ENCODE measurements at places on chromosomes 4 and X.

GRCh38 chr4:10342866-10343265 lies 114.4 kb downstream of the ZNF518B start:
- no peak for DNase-seq

GRCh38 chrX:72114807-72115206 lies 16.9 kb downstream of the RTL5 start:
- DNase-seq = no peak

- DNase-seq = peak; percentile 52
Observed at GRCh38 chr4:88573995-88574394, 18.3 kb upstream of the HERC3 start.

GRCh38 chr4:108371282-108371681 lies 202.6 kb upstream of the LEF1 start:
- DNase-seq = no peak

DNA sequence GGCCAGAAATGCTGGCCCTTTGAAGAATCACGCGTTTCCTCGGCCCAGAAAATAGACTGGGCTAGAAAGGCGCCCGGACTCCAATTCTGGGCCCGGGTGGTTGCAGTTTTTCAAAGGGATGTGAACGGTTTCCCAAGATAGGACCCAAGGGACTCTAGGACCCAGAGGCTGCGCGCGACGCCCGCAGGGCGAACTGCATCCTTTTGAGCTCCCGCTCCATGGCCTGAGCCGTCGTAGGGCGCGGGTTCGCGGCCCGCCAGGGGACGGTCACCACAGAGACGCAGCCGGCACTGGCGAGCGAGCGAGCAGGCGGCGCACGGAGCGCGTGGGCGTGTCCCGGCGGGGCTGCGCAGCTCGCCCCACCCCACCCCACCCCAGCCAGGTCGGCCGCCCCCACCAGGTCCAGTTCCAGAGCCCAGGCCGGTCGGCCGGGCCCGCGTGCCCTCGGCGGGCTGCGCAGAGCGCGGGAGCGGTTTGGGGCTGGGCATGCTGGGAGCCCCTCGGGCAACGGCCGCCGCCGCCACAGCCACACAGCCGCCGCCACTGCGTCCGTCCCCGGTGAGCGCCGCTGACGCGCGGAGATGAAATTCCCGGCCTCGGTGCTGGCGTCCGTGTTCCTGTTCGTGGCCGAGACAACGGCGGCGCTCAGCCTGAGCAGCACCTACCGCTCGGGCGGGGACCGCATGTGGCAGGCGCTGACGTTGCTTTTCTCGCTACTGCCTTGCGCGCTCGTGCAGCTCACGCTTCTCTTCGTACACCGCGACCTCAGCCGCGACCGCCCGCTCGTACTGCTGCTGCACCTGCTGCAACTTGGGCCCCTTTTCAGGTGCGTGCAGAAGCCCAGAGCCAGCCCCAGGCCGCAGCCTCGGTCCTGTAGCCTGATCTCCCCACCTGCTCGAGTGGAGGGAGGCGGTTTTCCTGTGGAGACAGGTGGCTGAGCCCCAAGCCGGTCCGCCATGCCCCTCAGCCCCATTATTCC lies at the start of gene XK:
Gene XK, plus strand, starts transcription at position 411 of the 979 bp plus-strand sequence. Its CDS starts 171 bp downstream, at position 582.
- peak; percentile 53 for DNase-seq

GRCh38 chr4:185344743-185345538 lies 50.8 kb downstream of the LRP2BP start:
- no peak for DNase-seq

- DNase-seq = no peak
Observed at GRCh38 chr4:85362550-85362949, 112.4 kb upstream of the ARHGAP24 start.

DNA sequence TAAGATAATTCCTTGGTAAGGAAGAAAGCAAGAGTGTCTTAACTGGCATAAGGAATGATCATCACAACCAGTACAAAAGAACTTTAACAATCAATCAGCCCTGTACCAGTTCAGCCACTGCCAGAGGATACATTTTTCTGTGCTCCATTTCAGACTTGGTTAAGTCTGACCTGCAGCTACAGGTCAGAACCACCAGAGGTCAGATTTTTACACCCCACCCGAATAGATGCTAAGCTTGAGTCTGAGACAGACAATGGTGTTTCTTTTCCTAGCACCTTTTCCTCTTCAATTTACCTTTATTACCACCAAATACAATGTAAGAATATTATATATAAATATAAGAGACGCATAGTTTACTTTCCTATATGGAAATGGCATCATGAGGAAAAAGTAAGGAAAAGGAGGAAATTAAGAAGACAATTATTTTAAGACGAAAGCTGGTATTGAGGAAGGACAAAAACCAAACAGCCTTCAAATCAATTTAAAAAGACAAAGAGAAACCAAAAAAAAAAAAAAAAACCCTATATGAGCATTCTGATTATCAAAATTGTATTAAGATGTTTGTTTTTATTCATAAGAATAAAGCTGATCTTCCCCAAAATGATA lies 215.3 kb upstream of the TTC29 start:
- peak; percentile 57 for DNase-seq

DNA sequence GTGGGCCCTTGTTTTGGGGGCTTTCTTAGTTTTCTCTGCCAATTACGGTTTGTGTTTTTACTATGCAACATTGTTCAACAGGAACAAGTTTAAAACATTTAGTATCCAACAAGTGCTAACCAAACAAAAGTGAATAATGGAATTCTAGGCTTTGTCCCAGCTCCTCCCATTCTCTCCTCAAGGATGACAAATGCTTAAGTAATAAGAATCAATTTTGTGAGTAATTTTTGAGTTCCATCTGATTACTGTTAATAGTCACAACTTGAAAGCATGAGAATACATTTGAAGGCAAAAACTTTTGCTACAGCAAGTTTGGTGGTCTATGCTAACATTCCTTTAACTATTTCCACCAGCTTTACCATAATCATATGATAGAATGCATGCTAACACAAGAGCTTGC lies 78.1 kb upstream of the HPGD start:
- no peak for DNase-seq

DNA sequence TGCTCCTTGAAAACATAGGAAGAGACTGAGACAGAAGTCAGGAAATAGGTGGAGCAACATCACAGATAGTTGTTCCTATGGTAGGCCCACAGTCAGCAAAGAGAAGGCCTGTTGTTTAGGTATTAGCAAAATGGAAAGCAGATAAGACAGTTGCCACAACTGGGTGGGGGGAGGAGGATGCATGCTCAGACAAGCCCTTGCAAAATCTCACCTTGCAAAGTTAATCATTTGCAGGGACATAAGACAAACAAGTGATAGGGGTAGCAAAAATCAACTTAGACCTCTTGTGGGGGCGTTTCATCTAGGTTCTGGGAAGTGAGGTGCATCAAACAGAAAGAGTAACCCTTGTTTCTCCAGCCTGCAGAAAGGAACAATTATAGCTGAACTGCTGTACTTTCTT lies 30.7 kb downstream of the SERPINA7 start:
- DNase-seq = no peak

GRCh38 chr4:52110171-52110570 lies 59.1 kb downstream of the SPATA18 start:
- DNase-seq = no peak

DNA sequence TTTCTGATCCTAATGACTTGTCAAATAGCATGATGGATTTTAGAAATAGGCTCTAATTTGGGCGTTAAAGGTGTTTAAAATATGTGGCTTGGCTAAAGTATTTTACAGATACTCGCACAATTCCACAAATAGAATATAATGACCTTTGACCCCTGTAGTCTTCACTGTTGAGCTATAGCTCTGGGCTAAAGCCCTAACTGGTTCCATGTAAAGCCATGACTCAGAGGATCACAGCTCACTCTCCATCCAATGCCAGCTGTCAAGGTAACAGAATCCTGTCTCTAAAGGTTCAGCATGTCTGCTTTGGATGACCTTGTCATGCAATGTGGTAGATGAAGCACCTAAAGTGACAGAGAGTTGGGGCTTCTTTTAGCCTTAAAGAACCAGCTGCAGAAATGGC lies 42.5 kb downstream of the TLR10 start:
- DNase-seq = no peak

GRCh38 chr4:11189756-11190155 lies 238.9 kb downstream of the HS3ST1 start:
- no peak for DNase-seq

GRCh38 chr4:102007959-102008425 lies 217.5 kb downstream of the BANK1 start:
- DNase-seq = no peak

DNA sequence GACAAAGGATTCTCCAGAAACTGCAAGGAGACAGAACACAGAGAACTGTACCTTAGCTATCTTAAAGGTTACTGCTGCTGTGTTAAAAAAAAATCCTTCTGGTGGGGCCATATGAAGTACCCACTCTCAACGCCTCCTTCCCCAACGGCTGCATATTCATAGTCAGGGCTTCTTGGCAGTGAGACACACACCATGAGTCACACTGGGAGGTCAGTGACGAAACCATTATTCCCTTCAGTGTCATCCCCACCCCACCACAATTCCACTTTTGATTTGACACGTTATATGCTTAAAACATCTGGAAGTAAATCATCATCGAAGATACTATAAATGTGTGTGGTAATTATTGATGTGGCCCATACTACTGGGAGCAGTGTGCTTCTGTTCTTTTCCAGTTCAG lies 271.5 kb downstream of the LDB2 start:
- DNase-seq = no peak

DNA sequence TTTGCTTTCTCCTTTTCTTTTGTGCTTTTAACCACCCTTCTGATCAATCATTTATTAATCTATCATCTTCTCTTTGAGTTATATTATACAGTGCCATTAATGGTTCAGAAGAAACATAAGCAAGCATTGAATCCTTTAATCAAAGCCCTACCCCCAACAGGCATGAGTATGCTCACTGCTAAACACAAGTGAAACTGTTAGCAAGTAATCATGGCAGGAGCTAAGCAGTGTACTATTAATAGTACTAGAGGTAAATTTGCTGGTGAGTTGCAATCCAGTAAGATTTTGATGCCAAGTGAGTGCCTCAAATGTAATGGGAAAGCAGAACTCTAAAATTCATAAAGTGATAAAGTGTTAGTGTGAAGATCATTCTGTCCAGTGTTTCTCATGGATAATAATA lies 57.2 kb downstream of the FNIP2 start:
- DNase-seq = no peak

DNA sequence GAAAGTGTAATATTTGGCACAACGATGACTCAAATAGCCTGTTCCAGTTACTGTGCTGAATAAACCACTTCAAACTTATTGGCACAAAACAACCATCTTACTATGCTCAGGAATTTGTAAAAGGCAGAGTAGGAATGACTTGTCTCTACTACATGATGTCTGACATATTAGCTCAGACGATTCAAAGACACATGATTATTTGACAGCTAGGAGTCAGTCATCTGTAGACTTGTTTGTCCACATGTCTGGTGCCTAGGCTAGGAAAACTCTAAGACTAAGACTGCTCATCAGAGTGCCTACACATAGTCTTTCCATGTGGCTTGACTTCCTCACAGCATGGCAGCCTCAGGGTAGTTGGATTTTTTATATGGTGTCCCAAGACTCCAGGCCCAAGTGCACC lies 154.5 kb downstream of the FANCB start:
- DNase-seq = no peak

GRCh38 chr4:124980276-124980752 lies 267.8 kb upstream of the ANKRD50 start:
- DNase-seq = no peak

DNA sequence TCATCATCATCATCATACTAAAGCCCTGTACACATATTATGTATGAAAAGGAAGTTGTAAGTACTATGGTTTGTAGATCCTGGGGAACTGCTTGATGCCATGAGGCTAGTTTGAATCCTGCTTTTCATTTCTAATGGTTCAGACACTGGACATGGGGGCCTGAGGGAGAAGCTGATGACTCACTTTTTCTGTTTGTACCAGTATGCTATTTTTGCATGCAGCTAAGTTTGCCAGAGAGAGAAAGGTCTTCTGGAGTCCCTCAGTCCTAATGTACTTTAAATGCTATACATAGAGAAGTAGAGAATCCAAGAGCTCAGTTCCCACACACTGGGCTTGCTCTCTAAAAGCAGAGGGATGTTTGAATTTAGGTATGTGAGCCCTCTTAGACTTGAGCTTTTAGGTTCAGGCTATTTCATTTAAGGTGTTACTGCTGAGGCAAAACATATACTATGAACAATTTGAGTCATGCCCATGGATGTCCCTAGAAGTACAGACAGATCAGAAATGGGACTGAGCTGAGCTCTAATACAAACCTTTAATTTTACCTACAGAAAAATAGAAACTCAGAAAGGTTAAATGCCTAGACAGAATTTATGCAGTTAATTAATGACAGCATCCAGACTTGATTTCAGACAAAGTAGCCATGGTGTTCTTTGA lies 17.6 kb upstream of the HS3ST1 start:
- no peak for DNase-seq

DNA sequence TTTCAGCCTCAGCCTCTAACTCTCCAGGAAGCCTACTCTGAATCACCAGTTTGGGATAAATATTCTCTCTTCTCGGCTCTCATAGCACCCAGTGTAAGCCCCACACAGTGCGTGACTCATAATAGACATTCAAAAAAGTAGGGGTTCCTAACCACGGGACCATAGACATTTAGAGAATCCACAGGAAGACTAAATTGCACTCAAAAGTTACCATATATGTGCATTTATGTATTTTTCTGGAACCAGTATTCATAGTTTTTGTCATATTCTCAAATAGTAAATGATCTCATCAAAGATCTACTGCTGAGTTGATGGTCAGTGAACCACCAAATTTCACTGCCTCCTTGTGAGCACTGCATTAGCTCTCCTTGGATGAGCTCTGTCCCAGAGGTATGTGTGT lies 625.7 kb downstream of the SMARCA1 start:
- DNase-seq = no peak

DNA sequence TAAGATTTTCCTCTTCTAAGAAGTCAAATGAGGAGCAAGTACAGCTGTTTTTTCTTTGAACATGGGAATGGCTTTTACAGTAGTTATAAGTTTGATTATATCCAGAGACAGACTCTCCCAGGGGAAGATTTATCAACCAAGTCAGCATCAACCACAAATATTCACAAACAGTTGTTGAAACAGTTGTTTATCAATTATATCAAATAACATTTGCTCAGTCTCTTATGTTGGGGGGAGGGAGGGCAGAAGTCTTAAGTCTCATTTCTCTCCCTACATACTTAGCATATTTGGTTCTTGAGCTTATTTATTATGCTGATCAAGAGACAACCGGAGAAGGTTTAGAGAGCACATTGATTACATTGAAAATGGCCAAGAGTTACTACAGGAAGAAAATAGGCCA lies 110.1 kb downstream of the FBXO8 start:
- no peak for DNase-seq

DNA sequence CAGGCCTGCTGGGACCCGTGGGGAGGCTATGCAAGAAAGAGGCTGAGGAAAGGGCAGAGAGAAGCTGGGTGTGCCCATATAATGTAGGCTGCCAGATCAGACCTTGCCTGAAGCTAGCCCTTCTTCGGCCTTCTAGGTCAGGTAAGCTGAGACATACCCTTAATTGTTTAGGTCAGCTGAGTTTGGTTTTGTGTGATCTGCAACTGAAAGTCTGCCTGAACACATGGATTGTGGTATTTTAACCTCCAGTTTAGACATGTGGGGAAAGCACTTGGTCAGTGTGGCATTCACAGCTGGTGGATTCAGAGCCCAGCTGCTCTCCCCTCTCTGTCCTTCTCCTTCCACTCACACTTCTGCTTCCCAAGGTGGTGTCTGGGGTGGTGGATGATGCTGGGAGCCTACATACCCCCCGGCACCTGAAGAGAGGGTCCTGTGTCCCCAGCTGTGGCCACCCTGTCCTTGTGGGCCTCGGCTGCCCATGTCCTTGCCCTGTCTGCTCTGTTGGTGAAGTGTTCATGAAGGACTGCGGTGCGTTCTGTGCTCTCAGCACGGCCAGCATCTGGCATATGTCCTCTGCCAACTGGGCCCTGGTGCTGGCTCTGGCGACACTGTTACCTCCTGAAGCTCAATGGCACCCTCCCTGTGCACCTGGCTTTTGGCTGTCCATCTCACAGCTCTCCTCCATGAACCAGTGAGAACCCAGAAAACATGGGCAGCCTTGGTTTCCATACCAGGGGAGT lies 82.1 kb downstream of the NAT8L start:
- DNase-seq = peak; percentile 27

Data from SK-MEL-5 (cell line).